CD8-positive, alpha-beta T cell (primary cell): ENCODE measurements at places on chromosomes 1 and 21.
A peak's percentile ranks its signal among the peaks of the same experiment; 100 is the strongest.

GRCh38 chr1:235929216-235929615 is 62.5 kb upstream of the LYST start:
- no peak for DNase-seq

DNA sequence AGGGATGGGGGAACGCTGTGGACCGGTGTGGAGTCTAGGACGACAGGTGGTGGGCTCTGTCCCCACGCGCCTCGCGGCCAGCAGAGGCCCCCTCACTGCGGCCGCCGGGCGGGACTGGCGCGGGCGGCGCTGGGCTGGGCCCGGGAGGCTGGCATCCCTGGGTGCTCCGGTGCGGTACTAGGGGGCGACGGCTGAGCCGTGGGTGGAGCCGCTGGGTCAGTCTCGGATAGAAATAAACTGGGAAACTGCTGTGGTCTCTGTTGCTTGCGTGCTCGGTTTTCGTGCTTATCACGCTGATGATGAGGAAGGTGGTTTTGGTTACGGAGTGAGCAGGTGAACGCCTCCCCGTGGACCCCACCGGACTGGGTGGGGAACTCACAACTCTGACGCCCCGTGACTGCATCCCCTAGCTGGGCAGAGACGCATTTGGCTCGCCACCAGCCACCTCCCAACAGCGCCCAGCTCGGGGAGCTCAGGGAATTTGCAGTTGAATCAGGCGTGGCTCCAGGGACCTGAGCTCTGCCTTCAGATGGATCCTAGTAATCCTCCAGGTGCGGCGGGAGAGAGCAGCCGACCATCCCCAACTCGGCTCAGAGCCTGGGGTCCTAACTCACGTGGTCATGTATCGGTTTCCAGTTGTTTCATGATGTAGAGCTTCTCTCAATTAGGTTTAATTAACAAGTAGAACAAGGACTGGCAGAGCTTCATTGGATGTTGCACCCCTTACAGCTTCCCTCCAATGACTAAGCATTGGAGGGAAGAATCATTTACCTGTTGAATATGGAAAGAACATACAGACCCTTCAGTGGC is 32.1 kb downstream of the HSD17B7 start:
- no peak for DNase-seq

DNA sequence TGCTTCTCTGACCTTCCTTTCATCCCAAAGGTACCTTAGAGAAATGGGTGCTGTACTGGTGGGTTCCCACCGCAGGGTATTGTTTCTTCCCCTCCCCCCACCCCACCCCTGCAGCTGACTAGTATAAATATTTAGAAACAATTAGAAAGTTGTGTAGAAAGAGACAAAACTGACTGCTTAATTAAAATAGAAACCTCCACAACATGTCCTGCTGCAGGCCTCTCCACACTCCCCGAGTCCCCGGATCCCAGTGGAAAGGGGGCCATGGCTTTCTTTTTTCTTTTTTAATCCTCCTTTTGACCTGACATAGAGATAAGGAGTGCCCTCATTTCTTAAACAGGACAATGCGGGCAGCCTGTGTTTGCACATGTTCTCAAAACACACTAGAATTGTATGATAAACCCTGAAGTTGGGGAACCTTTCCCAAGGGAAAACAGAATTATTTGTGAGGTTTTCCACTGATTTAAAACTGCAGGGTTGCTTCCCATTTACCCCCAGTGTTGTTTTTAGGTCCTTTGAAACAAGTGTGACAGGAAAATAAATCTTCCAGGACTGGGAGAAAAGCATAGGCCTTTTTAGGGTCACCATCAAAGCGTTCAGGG is 1.7 kb downstream of the RHOU start:
- no peak for DNase-seq

DNA sequence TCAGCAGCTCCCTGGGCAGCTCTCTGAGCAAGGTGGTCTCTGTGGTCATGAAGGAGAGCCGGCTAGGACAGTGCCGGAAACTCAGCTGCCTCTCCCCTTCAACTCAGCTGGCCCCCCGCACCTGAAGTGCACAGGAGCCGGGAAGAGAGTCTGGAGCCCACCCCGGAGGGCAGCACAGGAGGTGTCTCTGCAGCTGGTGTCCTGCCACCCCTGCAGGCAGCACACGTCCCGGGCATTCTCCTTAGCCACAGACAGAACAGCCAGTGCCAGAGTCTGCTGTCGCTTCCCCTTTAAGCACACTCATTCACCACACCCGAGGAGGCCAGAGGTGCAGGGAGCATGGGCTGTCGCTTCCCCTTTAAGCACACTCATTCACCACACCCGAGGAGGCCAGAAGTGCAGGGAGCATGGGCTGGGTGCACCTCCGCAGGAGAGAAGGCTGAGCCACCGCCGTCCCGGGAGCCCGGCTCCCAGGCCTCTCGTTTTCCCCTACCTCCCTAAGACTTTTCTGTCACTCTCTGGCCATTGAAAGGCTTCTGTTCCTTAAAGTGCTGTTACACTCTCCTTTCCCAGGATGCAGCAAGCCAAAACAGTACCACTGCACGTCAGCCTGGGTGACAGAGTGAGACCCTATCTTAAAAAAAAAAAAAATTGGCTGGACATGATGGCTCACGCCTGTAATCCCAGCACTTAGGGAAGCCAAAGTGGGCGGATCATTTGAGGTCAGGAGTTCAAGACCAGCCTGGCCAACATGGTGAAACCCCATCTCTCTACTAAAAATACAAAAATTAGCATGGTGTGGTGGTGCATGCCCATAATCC is 16.9 kb upstream of the SAMD11 start:
- DNase-seq = peak; percentile 20

DNA sequence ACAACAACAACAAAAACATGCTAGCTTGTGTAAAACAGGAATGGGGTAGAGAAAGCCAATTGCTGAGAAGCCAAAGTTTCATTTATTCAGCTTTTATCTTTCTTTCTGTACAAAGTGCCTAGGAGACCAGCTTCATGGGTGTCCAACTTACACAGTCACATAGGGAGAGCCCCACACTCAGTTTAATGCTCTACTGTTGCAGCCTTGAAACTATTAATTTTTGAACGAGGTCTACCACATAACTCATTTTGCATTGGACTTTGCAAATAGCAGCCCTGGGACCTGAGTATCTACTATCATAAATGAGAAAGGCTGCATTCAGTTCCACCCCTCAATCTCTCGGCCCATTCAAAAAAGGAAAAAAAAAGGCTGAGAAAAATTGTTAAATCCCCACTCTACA is 98.8 kb downstream of the ZNF644 start:
- DNase-seq = no peak

GRCh38 chr1:82059959-82060358 is 259.2 kb downstream of the ADGRL2 start:
- no peak for DNase-seq

- no peak for DNase-seq
These were observed 41.3 kb downstream of the WDTC1 start for GRCh38 chr1:27275696-27276095.

GRCh38 chr21:37564924-37565529 is 198.5 kb downstream of the DYRK1A start:
- DNase-seq = no peak

DNA sequence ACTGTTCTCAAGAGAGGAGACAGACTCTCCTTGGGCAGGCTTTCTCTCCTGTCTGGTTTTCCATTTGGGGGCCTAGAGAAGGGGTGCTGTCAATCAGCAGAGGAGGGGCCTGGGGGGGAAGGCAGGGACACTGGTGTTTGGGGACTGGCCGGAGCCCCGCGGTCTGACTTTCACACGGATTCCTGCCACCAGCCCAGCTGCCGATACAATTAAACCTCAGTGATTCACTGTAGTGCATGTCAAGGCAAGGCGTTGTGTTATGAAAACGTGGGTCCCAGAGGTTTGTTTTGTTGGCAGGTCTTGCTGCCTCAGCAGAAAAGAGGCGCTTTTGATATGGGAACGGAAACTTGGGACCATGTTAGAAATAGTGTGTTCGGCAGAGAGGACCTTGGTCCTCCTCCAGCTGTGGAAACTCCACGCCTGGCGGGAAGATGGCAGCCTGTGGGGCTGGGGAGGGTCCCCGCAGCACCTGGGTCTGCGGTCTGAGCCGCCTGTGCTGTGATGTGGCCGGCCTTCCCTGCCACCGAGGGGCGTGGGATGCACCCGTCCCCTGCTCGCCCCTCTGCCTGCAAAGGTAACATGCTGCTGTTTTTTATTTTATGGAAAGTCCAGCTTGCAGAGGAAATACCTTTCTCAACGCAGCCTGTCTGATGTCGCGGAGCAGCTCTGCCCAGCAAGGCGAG is 47.6 kb downstream of the SPSB1 start:
- no peak for DNase-seq

DNA sequence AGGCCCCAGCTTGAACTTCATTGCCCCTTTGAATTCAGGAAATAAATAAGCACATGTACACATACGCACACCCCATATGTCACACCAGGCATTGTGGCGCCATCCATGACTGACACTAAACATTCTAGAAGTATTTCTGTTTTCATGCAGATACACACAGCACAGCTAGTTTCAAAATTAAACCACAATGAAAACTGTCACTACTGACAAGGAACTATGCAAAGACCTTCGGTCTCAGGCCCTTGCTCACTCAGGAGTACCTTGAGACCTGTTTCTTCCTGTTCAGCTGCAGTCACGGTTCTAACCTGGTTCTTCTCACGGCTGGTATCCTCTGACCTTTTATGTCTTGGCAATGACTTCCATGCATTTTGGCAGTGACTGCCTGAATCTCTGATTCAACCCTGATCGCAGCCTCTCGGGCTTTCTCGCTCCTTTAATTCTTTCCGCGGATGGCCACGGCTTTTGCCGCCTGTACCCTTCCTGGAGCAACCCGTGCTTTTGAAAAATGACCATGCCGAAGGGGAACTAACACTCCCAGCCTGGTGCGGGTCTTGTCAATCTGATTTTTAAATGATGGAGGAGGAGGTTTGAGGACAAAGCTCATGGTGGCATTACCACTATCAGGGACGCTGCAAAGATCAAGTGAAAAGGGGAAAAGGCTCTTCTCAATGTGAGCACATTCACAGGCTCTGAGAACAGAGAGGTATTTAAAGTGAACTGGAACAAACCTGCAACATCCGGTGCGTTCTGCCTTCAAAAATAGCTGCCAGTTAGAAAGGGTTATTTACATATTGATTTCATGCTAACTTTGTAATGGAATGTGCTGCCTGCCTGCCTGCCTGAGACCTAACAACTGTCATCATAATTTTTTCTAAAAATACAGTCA is 384.6 kb downstream of the RRAGC start:
- no peak for DNase-seq

DNA sequence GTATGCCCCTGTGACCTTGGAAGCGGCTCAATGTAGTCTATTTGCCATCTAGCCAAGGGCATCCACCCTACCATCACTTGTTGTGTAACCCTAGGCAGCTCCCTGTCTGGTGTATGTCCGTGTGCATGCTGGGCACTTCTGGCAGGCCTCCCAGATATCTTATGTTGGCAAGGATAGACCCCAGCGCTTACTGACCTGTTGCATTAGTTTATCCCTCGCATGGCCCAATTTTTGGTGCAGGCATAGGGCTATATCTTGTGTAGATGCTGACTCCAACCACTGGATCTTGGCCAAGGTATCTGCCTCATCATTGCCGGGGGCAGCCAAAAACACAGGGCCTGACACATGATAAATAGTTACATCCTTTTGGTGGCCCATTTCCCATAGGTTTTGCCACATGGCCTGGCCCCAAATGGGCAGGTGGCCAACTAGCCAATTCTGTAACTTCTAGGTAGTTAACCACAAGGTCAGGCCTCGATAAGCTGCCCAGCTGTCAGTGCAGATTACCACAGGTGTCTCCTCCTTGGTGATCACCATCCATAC is 14.0 kb upstream of the TBX19 start:
- DNase-seq = no peak

- DNase-seq = no peak
These were observed 366.1 kb upstream of the ST6GALNAC5 start for GRCh38 chr1:76501136-76501535.

GRCh38 chr1:197987294-197987693 is 70.1 kb downstream of the LHX9 start:
- no peak for DNase-seq

GRCh38 chr1:222331340-222331739 is 216.6 kb downstream of the HHIPL2 start:
- DNase-seq = no peak

DNA sequence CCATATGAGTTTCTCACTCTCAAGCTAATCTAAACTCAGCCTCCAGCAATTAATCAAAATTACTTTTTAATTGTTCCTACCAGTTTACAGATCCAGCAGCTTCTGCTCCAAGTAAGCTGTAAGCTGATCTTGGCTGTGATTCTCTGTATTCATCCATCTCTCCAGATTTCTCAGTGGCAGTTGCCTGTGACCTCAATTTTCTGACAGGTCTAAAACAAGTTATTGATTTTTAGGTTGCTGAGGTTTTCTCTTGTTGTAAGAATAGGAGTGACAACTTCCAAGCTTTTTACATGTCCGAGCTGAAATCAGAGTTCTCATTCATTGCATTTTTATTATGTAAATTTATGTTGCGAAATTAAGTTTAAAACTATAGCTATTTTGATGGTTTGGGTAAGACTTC is 1044.4 kb downstream of the PLA2G4A start:
- DNase-seq = no peak

- DNase-seq = no peak
These were observed 3.9 kb upstream of the ITLN1 start for GRCh38 chr1:160888926-160889325.

GRCh38 chr1:84223751-84224432 is 77.6 kb upstream of the SAMD13 start:
- DNase-seq = no peak

- no peak for DNase-seq
These were observed 56.1 kb upstream of the DMRTB1 start for GRCh38 chr1:53402891-53403655.

DNA sequence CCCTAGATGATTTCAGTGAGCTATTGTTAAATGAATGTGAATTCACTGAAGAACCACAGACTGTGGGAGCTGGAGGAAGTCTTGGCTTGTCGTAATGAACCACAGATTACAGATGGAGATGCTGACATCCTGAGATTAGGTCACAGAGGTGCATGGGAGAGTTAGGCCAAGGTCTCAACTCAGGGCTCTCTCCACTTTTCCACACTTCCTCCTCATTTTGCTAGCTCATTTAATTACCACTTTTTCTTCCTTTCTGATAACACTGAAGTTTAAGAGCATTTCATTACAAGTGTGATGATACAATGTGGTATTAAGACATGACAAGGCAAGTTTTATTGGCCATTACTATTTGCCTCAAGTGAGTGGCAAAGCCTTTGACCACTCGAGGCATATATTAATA is 30.8 kb downstream of the ST6GALNAC3 start:
- DNase-seq = no peak

- peak; percentile 43 for DNase-seq
These were observed 41.2 kb downstream of the RRAGC start for GRCh38 chr1:38818175-38818976.
